ENCODE measurements at places on chromosomes 5 and 9. TPM values are rescaled to one million over a fixed set of nuclear protein-coding genes. Genes with fewer than 3 reads are reported as not detected.
A peak's percentile ranks its signal among the peaks of the same experiment; 100 is the strongest.

Gene GRM6
- total RNA-seq: not detected

Gene KIF4B
- total RNA-seq: 0.13 TPM

Gene PGM5
- total RNA-seq: 0.26 TPM

DNA sequence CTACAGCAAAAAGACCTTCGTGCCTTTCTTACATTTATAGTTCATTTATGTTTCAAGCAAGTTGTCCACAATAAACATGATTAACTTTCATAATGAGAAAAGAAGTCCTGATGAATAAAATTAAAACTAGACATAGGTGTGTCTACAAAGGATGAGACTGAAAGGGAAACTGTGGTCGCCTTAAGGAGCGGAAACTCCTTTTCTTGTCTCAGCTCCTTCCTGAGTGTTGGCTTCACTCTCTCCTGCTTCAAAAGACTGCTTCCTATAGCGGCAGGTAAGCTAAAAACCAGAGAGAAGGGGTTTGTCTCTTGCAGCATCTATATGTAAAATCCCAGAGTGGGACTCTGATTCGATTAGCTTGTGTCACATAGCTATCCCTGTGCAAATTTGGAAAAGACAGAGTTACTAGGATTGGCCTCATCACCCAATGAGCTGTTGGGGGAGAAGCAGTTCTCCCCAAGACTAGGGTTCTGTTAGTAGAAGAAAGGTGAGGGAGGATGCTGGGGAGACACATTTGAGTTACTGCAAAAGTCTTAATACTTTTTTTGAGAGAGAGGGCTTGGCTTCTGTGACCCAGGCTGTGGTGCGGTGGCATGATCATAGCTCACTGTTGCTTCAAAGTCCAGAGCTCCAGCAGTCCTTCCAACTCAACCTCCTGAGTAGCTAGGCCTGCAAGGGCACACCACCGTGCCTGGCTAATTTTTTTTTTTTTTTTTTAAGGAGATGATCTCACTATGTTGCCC, 16.8 kb upstream of the CTSL start:
- DNase-seq: no peak

DNA sequence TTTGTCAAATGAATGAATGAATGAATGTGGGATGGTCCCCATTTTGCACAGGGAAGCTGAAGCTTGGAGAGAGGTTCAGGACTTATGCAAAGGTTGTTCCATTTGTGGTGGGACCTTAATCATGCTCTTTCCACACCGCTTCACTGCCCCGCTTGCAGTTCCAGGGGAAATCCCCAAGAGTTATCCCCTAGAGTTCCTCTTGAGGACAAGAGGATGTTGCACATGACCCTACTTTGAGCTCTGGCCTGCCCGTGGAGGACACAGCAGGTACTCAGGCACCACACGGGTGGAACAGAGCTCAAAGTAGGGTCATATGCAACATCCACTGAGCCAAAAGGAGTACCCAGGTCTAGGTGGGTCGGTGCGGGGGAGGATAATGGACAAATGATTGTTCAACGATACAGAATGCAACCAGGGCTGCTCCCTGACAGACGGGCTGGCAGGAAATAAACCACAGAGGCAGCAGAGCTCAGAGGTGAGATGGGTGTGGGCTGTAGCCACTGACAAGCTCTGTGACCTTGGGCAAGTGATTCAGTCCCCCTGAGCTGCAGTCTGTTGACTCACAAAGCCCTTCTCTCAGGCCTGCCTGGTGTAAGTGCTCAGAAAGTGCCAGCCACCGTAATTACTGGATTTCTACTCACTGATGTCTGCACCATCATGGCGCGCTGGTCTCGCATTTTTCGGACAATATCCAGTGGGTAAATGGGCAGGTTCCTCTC, 60.3 kb upstream of the EPB41L4B start:
- no peak for DNase-seq

DNA sequence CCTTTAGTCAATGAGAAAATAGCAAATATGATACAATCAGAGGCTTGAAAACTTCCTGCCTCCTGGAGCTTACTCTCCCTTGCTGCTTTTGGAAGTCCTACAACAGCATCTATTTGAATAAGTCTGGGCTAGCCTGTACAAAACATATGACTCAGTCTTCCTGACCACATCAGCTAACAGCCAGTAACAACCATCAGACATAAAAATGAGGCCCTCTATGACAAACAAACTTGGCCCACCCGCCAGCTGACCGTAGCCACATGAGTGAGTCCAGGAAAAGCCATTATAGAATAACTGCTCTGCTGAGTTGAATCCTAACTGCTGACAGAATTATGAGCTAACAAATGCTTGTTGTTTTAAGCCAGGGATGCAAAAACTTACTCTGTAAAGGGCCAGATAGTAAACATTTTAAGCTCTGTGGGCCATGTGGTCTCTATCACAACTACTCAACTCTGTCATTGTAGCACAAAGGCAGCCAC, 347.6 kb downstream of the PTPRD start:
- DNase-seq: peak; percentile 1

DNA sequence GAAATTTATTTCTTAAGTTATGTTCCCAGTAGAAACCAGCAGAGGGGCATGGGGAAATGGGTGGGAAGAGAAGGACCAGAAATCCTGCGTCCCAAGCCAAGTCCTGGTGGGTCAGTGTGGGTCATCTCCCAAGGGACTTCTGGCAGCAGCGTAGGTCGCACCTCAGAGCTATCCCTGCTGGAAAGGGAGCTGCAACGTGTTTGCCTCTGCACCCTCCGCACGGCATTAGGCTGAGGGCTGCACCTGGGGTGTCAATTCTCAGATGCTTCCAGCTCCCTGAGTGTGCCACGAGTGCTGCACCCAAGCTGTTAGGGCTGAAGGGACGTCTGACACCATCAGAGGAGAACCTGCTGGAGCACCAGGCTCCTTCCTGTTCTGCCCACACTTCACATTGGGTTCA, 182.8 kb downstream of the CACNA1B start:
- DNase-seq: no peak

DNA sequence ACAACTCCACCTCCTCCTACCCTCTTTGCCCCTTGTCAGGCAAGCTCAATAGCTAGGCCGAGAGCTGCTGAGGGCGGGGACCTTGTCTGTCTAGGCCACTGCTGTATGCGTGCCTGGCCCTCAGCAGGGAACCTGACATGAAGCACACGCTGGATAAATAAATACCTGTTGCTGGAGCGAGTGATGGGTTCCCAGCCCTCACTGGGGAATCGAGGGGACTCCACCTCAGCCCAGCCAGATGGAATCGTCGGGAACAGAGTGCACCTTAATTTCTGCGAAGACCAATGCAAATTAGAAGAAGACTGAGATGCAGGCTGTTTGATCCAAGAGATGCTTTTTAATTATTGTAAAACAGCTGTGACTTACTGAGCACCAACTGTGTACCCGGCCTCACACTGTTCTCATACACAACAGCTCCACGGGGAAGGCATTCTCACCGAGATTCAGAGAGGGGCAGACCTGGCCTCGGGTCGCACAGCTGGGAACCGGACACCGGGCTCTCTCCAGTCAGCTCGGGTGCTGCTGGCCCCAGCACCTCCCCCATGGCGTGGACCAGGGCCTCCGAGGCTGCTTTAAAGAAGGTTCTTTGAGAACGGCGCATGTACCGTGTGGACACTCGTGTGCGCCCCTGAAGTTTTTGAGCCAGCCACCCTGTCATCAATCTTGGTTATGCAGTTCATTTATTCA, 109.7 kb upstream of the IER5L start:
- DNase-seq: no peak

- no peak for DNase-seq
Observed at GRCh38 chr5:177369645-177370440, 12.1 kb downstream of the RGS14 start.

DNA sequence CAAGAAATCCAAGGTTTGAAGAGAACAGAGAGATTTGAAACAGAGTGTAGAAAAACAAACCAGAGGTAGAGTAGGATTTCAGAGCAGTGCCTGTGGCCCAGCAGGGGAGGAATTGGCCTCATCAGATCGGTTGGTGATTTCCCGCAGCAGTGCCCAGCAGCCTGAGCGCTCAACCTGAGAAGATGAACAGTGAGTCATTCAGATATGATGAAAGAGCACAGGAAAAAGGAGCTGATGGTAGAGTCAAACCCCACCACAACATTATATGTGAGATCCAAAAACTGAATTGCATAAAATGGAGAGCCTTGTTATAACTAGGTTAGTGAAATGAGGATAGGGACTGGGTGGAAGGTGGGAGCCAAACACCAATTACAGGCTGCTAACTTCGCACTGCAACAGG, 248.9 kb downstream of the PIK3R1 start:
- no peak for DNase-seq

Measured in pulmonary artery endothelial cell (primary cell).